Fibroblast of upper back skin (primary cell): ENCODE measurements at places on chromosomes 2 and 18.
A peak's percentile ranks its signal among the peaks of the same experiment; 100 is the strongest.

DNA sequence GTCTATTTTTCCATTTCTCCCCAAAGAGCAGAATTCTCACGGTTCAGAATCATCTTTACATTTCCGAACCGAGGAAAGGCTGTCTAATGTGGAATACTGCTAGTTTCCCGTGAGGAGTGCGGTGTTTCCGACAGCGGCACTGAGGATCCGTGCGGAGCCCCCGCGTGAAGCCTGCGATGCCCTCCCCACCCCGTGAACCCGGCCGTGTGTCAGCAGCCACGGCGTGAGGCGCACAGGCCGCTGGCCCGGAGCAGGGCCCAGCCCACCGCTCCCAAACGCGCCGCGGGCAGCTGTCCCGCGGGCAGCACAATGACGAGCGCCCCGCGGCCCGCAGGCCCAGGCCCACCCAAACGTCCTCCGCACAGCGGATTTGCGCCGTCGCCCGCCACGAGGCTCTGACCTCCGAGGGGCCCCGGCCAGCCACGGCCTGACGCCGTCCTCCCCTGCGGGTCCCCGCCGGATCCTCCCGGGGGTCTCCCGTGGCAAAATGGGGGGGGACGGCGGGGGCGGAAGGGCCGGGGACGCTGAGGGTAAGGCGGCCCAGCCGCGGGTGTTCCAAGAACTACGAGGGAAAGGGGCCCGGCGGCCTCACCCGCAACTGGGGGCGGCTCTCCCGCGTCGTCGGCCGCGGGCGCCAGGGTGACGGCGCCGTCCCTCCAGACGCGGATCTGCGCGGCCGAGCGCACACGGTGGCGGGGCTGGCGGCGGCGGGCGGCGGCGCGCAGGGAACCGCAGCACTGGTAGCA lies 796 bp downstream of the SPIRE1 start:
- DNase-seq, result no peak

DNA sequence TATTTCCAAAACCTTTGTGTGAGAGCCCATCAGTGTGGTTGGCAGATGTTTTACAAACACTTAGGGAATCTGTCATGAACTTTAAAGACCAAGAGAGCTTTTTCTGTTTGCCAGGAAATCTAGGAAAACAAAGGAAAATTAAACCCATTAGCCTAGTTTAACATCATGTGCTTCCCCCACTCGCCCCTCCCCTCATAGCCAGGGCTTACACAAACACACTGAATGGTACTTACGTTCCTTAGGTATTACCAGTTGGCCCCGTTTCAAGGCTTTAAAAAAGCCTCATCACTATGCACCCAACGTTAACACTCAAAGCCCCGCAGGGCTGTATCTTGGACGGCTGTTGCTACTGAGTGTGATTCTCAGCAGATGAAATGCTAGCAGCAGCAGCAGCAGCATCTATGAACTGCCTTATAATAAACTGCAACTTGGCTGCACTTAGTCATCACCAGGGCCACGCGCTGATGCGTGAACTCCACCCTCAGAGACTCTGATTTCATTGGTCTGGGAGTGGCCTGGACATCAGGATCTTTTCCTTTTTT lies 20.1 kb upstream of the TTC39C start:
- DNase-seq, result peak; percentile 84

DNA sequence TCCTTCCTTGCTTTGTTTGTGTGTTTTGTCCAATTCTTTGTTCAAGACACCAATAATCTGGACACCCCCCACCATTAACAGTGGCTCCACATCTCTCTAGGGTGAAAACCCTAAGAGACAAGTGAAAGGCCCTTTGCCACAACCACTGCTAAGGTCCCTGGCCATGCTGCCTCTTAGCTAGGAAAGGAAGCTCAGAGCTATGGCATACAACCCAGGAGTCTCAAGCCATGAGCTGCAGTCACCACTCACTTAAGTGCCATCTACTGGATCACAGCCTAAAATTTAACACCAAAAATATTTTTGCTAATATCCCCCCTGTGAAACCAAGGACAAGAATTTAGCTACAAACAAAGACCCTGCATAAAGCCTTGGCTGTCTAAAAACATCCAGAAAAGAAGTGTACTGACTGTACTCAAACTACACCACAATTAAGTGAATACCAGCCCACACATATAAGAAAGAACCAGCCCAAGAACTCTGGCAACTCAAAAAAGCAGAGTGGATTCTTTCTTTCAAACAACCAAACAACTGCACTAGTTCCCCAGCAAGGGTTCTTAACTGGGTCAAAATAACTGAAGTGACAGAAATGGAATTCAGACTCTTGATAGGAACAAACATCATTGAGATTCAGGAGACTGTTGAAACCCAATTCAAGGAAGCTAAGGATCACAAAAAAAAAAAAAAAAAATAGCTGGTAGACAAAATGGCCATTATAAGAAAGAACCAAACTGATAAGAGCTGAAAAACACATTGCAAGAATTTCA lies 130.1 kb upstream of the GALNT5 start:
- no peak for DNase-seq

DNA sequence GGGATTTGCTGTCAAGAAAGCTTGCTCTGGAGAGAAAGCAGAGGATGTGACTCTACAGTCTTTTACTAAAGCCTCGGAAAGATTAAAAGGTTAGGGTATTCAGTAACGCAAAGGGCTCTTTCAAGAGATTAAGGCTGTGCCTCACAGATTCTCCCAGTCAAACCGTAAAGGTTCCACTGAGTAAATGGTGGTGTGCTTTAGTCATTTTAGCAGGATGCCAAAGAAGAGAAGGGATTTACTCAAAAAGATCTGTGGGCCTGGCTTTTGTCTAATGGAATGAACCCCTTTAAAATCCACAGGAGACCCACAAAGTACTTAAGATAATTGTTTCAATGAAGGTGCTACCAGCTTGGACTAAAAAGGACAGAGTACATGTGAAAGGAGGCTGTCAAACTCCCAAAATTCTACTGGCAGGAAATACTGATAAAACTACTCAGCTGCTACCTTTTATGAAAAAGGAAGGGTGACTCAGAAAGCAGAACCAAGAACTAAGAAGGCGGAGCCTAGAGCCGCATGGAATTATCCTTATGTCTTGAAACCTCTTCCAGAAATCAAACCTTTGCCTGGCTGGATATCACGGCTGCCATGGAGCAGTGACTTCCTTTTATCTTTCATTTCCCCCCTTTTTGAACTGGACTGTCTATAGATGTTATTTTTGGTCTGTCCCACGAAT lies 670.2 kb upstream of the ZEB2 start:
- DNase-seq, result peak; percentile 18

- no peak for DNase-seq
Measured at GRCh38 chr2:173924285-173924684, 40.9 kb downstream of the SP3 start.

DNA sequence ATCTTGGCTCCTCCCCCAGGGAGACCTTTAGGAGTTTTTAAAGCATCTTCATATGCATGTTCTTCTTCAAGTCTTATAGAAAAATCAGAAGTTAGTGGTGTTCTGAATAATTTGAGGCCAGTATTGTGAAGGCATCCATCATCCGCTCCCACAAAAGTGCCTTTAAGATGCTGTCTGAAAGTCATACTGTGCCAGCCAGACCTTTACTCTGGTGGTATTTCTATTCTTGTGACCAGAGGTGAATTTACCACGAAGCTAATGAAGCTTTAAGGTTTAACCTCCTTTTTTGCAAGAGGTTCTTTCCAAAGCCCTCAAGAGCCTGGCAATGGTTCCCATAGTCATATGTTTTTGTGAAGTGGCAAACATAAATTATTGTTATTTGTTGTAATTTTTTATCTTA lies 54.3 kb downstream of the SLC40A1 start:
- no peak for DNase-seq

DNA sequence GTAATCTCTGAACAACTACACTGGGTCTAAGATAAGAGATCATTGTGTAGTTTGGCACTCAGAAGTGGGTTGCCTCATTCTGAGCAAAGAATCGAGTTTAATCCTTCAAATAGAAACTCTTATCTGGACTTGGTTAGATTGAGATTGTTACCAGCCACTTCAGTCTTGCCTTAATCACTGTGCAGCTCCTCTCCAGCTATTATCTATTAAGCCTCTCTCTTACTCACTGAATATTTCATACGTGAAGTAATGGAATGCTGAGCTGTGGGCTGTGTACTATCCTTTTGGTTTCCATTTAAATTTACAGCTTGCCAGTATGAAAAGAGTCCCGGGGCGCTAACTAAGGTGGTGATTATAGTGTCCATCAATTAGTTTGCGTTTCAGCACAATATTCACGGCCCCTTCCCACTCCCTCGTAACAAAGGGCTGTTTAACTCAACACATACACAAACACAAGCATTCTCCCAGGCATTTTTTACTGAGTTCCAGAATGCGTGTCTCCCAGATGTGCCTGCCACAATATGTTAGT lies 65.7 kb upstream of the NCKAP5 start:
- peak; percentile 84 for DNase-seq

- no peak for DNase-seq
Measured at GRCh38 chr2:225761396-225761795, 361.9 kb downstream of the NYAP2 start.

GRCh38 chr2:127053731-127054603 lies 53.0 kb downstream of the BIN1 start:
- no peak for DNase-seq

DNA sequence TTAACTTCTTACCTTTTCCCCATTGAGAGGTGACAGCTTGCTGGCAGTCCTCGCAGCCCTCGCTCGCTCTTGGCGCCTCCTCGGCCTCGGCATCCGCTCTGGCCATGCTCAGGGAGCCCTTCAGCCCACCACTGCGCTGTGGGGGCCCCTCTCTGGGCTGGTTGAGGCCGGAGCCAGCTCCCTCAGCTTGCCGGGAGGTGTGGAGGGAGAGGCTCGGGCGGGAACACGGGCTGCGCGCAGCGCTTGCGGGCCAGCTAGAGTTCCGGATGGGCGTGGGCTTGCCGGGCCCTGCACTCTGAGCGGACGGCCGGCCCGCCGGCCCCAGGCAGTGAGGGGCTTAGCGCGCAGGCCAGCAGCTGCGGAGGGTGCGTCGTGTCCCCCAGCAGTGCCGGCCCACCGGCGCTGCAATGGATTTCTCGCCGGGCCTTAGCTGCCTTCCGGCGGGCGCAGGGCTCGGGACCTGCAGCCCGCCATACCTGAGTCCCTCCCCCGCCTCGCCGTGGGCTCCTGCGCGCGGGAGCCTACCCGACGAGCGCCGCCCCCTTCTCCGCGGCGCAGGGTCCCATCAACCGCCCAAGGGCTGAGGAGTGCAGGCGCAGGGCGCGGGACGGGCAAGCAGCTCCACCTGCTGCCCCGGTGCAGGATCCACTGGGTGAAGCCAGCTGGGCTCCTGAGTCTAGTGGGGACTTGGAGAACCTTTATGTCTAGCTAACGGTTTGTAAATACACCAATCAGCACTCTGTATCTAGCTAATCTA lies 335.0 kb downstream of the CBLN2 start:
- no peak for DNase-seq

GRCh38 chr2:168184681-168185513 lies 62.5 kb downstream of the STK39 start:
- peak; percentile 22 for DNase-seq

- no peak for DNase-seq
Measured at GRCh38 chr2:104859291-104859765, 5.4 kb downstream of the POU3F3 start.

DNA sequence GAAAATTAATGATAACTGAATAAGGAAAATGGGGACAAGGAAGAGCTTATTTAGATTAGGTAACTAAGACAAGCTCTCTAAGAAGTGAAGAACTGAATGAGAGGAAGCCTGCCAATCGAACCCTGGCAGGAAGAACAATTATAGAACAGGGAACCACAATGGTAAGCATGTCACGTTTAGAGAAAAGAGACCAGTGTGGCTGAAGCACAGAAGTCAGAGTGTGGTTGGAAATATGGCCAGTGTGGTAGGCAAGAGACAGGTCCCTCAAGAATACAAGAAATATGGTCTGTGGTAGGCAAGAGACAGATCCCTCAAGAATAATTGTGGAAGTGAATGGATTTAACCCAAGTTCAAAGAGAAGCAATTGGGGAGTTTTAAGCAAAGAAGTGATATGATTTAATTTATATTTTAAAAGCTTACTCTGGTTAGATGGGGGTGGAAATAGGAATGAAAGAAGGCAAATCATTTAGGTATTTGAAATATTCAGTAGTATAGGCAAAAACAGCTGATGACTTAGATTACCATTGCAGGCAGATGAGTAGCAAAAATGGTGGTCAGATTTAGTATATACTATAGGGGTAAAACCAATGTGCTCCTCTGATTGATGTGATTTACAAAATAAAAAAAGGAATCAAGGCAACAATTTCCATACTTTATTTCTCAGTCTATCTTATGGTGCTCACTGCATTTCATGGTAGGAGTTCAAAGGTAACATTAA lies 38.8 kb upstream of the ERMN start:
- DNase-seq, result peak; percentile 35
